Activated CD4-positive, alpha-beta T cell treated with anti-CD3 and anti-CD28 coated beads, Interleukin-2, amount 50 U/mL, for 1 hour (primary cell): ENCODE measurements at places on chromosomes 7 and 10.

GRCh38 chr10:116300542-116300941 lies 23.7 kb upstream of the CCDC172 start:
- DNase-seq, result no peak

- DNase-seq, result no peak
These were observed 110.7 kb downstream of the CYTH3 start for GRCh38 chr7:6161463-6162330.

- DNase-seq, result no peak
These were observed 25.0 kb downstream of the TES start for GRCh38 chr7:116235380-116235779.

- DNase-seq, result no peak
These were observed 174.8 kb upstream of the AGR3 start for GRCh38 chr7:17056491-17057142.

DNA sequence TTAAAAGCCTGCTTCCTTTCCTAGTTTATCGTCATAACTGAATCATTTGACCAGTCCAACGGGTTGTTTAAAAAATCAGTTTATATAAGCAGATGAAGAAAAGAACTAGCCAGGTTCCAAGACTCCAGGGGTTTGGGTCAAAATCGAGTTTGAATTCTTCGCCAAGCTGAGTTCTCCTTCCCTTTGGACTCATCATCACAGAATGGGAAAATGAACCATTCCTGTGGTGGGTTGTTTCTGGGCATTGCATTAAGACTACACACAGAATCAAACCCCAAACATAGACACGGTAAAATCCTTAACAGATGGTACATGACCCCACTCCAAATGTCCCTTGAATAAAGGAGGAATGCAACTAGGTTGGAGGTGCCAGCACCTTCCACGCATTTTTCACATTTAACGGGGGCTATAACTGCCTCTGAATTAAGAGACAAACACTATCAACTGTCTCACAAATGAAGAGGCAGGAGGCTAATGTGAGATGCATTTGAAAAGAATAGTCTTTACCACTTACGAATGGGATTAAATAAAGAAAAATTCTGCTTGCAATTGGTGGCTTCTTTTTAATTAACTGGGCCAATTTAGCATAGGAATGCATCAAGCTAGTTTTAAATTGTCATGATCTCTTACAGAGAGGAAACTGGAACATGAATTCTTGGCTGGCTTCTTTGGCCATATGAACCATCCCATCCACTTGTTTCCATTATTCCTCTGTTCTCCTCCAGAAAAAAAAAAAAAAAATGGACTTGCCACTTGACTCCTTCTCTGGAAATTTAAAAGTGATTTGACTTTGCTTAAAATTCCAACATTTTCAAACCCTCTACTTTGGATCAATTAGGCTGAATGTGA lies 61.1 kb downstream of the CHST15 start:
- DNase-seq, result no peak

DNA sequence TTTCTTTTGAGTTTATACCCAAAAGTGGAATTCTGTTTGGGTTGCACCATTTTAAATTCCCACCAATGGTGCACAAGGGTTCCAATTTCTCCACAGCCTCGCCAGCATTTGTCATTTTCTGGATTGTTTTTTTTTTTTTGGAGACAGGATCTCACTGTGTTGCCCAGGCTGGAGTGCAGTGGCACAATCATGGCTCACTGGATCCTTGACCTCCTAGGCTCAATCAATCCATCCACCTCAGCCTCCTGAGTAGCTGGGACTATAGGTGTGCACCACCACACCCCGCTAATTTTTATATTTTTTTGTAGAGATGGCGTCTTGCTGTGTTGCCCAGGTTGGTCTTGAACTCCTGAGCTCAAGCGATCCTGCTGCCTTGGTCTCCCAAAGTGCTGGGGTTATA lies 46.6 kb downstream of the CUX1 start:
- DNase-seq, result no peak

DNA sequence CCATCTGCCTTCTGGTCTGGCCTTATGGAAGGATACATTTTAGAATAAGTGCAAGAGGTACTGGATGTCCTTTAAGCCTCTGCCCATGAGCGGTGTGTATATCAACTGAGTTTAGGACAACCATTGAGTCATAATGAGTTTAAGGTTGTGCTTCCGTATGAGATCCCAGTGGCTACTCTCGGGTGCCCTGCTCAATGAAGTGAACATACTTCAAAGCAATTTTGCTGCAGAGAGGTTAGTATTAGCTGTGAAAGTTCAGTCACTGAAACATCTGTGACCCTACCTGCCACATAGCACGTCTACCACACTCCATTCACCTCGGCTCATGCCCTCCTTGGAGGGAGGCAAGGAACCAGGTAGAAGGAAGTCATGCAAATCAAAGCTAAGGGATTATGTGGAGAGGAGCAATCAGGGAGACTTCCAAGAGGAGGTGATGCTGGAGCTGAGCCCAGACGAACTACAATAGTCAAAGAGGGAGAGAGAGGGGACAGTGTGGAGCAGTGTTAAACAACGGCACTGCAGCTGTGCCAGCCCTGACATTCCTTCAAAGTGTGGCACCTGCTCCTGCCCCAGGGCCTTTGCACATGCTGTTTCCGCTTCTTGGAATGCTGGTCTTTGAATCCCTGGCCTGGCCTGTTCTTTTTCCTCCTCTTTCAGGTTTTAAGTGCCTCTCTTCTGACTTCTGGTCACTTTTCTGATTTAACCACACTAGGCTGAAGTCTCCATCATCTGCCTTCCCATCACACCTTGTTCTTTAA lies 25.4 kb downstream of the BTBD16 start:
- no peak for DNase-seq

GRCh38 chr10:91634246-91634645 lies 1.4 kb upstream of the PPP1R3C start:
- no peak for DNase-seq

GRCh38 chr7:92633211-92633906 lies 43.2 kb upstream of the FAM133B start:
- DNase-seq, result no peak

GRCh38 chr7:55308186-55308929 lies 56.8 kb upstream of the LANCL2 start:
- DNase-seq, result no peak

- no peak for DNase-seq
These were observed 86.1 kb upstream of the IGFBP3 start for GRCh38 chr7:46007194-46007593.
